ENCODE measurements at places on chromosomes 2 and 18.
A peak's percentile ranks its signal among the peaks of the same experiment; 100 is the strongest.

- DNase-seq, result no peak
Observed at GRCh38 chr2:23534771-23535170, 149.8 kb downstream of the KLHL29 start.

GRCh38 chr2:68700560-68700959 is 34.1 kb upstream of the ARHGAP25 start:
- DNase-seq, result no peak

- no peak for DNase-seq
Observed at GRCh38 chr2:64565949-64566710, 42.0 kb downstream of the AFTPH start.

DNA sequence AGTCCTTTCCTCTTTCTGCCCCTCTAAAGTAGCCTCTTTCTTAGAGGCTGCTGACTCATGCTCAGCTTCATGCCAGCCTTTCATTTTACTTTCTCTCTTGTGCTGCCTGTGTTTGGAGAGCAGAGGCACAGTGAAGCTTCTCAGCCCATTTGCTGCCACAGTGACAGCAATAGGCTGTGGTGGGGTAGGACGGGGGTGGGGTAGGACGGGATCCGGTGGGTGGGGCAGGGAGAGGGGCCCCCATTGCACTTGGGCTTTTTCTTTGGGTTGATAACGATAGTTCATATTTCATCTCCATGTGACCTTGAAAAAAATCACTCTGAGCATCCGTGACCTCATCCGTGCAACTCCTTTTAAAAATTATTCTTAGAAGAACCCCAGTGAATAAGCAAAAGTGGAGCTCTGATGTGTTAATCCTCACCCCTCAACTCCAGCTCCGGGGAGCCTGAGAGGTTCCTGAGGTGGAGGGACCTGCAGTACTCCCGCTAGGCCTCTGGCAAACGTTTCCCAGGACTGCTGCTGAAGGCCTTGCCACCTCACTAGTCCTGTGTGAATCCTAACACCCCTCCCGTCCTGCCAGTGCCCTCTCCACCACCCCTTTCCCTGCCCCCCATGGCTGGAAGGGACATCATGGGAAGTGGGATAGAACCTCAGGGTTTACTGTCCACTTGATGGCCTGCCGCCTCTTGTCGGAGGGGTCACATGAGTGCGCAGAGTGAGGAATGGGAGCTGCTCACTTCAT is 70.8 kb downstream of the INPP4A start:
- peak; percentile 21 for DNase-seq

- DNase-seq, result no peak
Observed at GRCh38 chr2:6929196-6929819, 12.1 kb downstream of the RNF144A start.

- DNase-seq, result no peak
Observed at GRCh38 chr2:122098306-122098705, 342.9 kb downstream of the TSN start.

DNA sequence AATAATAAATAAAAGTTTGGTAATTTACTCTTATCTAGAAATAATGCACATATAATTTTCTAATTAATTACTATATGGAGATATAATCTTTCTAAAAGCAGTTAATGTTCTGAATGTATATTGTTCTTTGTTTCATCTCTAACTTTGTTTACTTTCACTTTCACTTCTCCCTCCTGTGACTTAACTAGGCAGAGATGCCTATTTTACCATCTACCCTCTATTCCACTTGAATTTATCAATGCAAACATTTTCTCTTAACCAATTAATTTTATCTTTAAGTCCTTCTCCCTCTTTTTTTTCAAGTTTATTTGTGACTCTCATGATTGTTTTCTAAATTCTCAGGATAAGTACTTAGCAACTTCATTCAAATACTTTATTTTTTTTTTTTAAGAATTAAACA is 55.1 kb upstream of the IL1RL1 start:
- no peak for DNase-seq

DNA sequence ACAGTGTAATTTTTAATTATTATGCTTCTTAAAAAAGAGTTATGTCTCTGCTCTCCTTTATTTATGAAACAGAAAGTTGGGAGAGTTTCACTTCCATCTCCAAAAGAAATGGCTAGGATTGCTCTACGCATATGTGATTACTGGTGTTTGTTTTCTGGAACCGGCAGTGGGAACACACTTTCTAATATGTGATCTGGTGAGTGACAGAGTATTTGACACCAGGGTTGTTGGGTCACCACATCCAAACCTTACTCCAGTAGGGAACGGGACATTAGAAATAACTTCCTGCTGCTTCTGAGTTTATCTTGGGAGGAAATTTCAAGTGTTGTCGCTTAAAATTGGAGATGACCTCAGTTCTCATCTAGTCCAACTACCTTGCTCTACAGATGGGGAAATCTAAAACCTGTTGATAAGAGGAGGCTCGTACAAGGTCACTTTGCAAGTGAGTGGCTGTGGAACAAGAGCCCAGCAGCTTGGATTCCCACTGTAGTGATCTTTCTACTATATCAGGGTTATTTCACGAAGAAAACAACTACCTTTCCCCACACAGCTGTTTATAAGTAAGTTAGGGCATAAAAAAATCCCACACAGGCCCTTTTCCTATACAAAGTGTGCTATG is 108.5 kb downstream of the TTC32 start:
- DNase-seq, result no peak

- DNase-seq, result no peak
Observed at GRCh38 chr2:39733070-39733674, 45.9 kb downstream of the THUMPD2 start.

- DNase-seq, result no peak
Observed at GRCh38 chr2:72830273-72830672, 4.4 kb upstream of the EXOC6B start.

GRCh38 chr2:233135421-233135820 is 75.3 kb downstream of the INPP5D start:
- DNase-seq, result no peak

DNA sequence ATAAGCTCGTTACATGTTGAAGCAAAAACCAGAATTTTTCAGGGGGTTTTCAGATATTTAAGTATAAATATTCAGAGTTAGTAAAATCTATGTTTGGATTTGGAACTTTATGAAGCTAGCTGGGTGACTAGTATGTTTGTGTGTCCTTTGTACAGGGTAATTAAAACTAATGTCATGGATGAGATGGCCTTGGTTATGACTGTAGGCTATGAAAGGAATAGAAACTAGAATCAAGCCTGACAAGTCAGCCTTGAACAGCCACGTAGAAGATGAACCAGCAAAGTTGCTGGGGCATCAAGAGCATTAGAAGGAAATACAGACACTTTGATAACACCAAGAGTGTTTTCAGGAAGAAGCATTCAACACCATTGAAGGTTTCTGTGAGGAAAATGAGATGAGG is 825.1 kb upstream of the CNTNAP5 start:
- DNase-seq, result no peak

- DNase-seq, result no peak
Observed at GRCh38 chr2:2831633-2832032, 500.6 kb upstream of the MYT1L start.

GRCh38 chr2:8628866-8629209 is 53.0 kb upstream of the ID2 start:
- DNase-seq, result no peak

- no peak for DNase-seq
Observed at GRCh38 chr18:63099091-63099840, 220.3 kb downstream of the BCL2 start.

DNA sequence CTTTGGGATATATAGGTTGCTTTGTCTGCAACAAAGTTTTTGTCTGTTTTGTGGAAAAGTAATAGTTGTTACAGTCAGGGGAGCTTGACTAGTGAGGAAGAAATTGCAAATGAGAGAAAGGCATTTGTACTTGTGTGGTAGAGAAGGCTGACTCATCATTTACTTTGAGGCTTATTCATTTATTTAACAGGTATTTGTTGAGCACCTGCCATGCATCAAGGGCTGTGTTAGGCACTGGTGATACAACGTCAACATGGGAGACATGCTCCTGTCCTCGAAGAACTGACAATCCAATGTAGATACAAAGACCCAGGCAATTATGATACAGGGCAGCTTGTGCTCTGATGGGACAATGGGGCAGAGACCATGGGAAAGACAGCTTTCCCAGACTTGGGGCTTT is 79.5 kb downstream of the UPP2 start:
- no peak for DNase-seq

- DNase-seq, result no peak
Observed at GRCh38 chr18:48163738-48164115, 233.3 kb upstream of the SMAD2 start.

- DNase-seq, result no peak
Observed at GRCh38 chr2:64090264-64090663, 54.0 kb downstream of the PELI1 start.

GRCh38 chr2:27828305-27828704 is 56.8 kb downstream of the MRPL33 start:
- no peak for DNase-seq

DNA sequence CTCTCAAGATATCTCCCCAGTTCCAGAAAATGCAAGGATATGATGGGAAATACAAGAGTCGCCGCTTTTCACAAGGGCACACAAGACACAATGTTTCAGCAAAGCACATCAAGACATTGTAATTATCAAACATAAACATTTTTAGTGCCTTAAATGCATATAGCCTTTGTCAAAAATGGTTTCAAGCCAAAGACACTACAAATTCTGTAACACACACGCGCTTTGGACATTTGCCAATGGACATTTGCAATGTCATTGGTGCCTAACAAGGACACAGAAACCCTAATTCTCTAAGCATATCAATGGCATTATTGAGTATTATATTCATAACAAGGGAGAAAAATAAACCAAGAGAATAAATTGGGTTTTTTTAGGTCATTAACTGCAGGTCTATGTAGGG is 16.1 kb downstream of the ADD2 start:
- no peak for DNase-seq

- DNase-seq, result no peak
Observed at GRCh38 chr2:43943809-43944452, 51.9 kb downstream of the LRPPRC start.

- no peak for DNase-seq
Observed at GRCh38 chr18:80163183-80163582, 54.1 kb downstream of the ADNP2 start.

DNA sequence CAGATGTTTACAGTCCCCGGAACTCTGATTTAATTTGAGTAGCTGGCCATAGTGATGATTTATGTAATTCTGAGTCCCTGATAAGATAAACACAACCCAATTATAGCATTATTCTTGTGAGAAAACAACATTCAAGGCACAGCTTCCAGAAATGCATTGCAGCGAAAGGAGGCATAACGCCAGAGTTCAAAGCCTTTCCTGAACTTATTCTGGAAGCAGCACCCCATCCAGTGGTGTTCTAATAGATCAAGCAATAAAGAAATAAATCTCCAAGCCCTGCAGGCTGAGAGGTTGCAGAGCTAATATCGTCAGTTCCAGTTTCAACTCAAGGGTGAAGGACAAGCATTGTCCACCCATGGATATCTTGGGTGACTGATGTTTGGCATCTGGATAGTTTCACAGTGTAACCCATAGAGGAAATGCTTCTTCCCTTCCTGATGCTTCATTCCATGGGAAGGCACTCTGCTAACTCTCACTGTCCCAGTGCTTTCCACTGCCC is 18.8 kb downstream of the CDH2 start:
- no peak for DNase-seq

- DNase-seq, result no peak
Observed at GRCh38 chr18:74724186-74724585, 126.5 kb downstream of the ZNF407 start.

DNA sequence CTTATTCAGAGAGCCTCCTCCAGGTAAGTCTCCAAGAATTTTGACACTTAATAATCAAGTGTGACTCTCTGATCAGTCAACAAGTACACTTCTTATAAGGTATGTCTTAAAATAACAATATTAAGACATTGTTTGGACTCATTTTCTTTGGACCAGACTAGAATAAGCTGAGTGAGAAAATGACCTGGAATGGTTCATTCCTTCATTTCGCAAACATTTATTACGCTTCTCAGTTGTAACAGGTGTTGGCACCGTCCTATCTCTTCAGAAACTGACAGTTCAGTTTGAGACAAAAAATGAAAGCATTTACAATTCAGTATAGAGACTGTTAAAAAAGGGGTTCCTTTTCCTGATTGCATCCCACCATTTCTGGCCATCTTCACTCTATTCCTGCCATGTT is 46.6 kb downstream of the TSPYL6 start:
- no peak for DNase-seq

DNA sequence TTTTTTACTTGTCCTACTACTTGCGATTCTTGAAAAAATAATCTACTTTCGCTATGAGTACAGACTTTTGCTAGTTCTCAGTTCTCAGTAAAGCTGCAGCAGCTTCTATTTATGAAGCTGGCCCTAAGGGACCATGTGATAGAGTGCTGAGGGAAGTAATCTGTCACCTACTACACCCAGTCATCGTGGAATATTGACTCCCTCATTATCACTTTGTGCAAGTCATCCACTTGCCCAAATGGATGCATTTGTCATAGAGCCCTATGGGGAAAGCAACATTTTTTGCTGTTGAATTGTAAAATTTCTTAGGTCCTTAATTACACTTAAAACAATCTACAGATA is 1919.8 kb downstream of the SUCLG1 start:
- DNase-seq, result no peak

- no peak for DNase-seq
Observed at GRCh38 chr18:14189858-14190257, 57.6 kb upstream of the ZNF519 start.

DNA sequence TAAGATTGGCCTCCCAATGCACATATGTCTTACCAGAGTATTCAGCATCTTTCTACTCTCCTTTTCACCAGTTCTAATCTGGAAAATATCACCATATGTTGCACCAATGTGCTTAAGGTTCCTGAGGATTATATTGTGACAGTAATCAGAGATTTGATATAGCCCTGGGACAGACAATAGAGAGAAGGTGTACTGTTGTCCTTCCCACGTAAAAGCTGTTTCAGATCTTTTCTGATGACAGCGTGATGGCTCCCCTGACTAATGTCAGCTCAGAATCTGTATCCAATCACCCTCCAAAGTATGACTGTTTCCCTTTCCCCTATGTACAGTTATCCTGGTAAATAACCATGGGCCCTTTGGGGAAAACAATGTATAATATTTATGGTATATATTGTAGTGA is 9.0 kb upstream of the MLPH start:
- no peak for DNase-seq

DNA sequence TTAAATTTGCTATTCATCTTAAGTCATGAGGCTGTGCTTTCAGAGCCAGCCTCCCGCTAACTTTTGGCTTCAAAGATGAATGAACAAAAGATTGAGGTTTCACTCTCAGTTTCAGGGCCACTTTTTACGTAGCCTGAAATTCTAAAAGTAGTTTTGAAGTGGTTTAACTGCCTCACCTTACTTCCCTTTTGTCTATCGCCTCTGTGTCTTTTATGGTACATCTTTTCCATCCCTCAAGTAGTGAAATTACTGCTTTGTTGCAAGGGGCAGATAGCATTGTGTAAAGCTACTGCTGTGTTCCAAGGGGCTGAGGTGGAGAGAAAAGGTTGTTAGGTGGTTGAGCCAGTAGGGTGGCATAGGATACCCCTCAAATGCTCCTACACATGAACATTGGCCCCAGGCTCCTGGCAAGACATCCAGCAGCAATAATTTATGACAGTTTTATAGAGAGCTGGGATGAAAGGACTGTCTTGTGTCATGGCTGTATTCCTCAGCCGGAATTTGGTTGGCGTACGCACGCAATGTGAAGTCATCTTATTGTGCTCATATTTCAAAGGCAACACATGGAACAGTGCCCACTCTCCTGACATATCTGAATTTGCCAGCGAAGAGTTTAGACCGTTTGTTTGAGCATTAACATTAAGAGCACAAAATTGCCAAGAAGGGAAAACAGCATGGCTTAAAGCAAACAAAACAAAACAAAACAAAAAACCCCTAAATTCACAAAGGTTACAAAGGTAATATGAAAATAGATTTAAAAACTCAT is 32.2 kb downstream of the QPCT start:
- peak; percentile 35 for DNase-seq
